Endothelial cell of umbilical vein (primary cell): ENCODE measurements at places on chromosomes 13 and 19. TPM values are rescaled to one million over a fixed set of nuclear protein-coding genes. Genes with fewer than 3 reads are reported as not detected.

GRCh38 chr19:13195678-13196077, 45.5 kb downstream of the IER2 start:
- no peak for DNase-seq

DNA sequence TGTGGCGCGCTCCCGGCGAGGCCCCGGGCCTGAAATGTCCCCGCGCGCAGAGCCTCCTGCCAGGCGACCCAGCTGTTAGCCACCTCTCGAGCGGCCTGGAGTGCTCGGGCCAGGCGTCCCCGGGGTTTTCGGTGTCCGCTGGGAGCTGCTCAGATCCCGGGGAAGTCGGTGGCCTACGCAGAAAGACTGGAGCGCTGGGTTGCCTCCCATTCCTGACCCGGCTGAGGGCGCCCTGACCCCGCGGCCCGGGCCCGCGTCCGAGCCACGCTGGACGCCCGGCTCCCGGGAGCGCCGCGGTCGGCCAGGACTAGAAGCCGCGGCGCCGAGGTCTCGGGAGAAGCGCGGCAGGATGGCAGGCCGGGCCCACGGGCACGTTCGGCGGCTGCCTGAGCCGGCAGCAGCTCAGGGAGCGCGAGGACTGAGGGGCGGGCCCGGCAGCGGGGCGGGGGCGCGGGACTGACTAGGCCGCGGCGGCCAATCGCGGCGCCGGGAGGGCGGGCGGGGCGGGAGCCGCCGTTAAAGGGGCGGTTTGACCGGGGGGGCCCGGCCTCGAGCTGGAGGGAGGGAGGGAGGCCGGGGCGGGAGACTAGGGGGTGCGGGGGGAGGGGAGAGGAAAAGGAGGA, 1.3 kb upstream of the ZIC2 start:
- peak; percentile 47 for DNase-seq

- no peak for DNase-seq
These were observed 169.9 kb downstream of the DCT start for GRCh38 chr13:94309576-94309975.

DNA sequence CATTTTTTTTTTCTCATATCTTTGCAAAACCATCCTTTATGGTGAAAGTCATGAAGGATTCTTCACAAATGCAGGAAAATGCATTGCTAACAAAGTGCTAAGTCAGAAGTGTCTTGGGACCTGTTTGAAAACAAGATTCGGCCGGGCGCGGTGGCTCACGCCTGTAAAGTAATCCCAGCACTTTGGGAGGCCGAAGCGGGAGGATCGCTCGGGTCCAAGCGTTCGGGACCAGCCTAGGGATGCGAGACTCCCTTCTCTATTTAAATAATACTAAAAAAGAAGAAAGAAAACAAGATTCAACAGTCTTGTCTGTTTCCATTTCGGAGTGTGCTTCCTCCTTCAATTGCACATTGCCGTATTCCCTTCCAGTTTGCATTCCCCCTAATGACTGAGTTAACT, 819 bp downstream of the EID2B start:
- DNase-seq = no peak

DNA sequence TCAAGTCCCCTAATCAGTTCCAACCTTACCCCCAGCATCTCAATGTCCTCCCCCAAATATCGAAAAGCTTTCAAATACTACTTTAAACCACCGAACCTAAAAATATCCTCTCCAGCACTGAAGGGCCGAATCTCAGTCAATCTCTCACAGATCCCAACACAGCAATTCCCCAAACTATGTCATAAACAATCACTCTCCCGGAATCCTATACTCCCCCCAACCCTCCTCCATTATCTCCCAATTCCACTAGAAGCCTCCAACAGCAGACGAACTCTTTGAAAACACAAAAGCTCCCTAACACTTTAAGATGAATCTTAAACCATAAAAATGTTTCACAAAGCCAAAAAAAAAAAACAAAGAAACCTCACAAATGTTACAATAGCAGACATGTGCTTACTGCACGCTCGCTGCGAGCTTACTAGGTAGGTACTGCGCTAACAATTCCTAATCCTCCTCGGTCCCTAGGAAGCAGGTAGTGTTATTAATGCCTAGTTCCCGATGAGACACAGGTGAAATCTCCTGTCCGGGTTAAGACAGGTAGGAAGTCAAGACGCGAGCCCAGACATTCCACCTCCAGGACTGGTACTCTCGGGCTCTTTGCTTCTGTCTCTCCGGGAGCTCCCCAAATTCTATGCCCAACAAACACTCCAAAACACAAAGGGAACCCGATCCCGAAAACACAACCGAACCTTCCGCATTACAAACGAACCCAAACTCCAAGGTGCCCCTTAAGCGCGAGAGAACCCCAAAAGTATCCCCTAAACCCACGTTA, 14.2 kb downstream of the FBXO46 start:
- DNase-seq = peak; percentile 49

- no peak for DNase-seq
These were observed 456.2 kb downstream of the PCDH20 start for GRCh38 chr13:60959427-60959826.

GRCh38 chr19:39064405-39064804, 19.8 kb upstream of the ACP7 start:
- DNase-seq = no peak

- no peak for DNase-seq
These were observed 8.1 kb upstream of the TSHZ3 start for GRCh38 chr19:31357315-31357673.

DNA sequence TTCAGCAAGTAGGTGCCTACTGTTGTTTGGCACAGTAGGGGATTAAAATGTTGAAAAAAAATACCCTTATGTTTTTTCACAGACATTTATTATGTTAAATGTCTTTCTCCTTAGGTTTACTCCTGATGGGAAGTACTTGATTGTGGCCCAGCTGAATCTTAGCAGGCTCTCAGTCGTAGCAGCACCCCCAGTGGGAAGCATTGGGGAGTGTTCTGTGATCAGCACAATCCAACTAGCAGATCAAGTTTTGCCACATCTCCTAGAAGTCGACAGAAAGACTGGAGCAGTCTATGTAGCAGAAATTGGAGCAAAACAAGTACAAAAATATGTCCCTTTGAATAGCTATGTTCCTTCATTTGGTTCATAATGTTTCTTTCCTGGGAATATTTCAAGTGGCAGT, 9.3 kb downstream of the NHLRC3 start:
- DNase-seq = no peak

- DNase-seq = peak; percentile 22
These were observed 20.3 kb upstream of the EPHX3 start for GRCh38 chr19:15252398-15253018.

DNA sequence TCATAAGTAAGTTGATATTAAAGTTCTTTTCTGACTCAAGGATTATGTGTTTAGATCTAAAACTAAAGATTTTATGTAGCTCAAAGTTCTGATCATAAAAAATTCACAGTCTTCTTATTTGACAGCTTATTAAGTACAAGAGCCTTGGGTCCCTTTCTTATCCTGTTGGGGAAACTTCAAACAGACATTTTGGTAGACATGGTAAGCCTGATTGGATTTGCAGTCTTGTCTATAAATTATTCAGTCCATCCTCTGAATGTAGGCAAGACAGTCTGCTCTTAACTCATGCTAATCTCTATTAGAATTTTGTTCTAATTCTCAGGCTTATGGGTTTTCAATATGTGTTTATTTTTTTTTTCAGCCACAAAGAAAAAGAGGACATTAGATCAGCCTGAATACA, 1718.7 kb upstream of the SLC10A2 start:
- DNase-seq = no peak

- DNase-seq = no peak
These were observed 98.9 kb downstream of the ESD start for GRCh38 chr13:46698014-46698413.

GRCh38 chr13:102873653-102874052, 27.8 kb downstream of the ERCC5 start:
- peak; percentile 6 for DNase-seq

GRCh38 chr13:102555914-102556553, 40.8 kb upstream of the TPP2 start:
- peak; percentile 52 for DNase-seq

DNA sequence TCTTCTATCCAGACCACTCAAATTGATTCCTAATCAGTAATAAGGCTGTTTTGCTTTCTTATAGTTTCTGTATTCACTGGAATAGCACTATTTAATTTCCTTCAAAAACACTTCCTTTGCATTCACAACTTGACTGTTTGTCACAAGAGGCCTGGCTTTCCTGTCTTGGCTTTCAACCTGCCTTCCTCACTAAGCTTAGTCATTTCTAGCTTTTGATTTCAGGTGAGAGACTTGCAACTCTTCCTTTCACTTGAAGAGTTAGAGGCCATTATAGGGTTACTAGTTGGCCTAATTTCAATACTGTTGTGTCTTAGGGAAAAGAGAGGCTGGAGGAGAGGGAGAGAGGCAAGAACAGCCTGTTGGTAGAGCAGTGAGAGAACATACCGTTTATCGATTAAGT, 47.0 kb downstream of the SACS start:
- no peak for DNase-seq

DNA sequence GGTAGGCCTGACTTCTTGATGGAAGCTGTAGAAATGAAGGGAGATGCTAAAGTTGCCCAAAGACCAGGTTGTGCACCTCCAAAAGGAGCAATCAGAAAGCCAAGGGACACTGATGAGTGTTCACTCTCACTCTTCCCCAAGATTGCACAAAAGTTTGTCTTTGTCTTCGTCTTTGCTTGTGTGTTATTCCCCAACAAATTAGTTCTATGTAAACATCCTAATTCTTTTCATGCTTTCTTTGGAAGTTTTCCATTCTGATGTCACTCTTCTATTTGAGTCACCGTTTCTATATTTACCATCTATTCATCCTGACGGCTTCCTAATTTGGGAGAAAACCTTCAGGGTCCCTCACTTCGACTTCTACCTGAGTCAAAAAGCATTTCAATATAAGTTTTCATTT, 3.7 kb upstream of the TMEM272 start:
- DNase-seq = peak; percentile 44

DNA sequence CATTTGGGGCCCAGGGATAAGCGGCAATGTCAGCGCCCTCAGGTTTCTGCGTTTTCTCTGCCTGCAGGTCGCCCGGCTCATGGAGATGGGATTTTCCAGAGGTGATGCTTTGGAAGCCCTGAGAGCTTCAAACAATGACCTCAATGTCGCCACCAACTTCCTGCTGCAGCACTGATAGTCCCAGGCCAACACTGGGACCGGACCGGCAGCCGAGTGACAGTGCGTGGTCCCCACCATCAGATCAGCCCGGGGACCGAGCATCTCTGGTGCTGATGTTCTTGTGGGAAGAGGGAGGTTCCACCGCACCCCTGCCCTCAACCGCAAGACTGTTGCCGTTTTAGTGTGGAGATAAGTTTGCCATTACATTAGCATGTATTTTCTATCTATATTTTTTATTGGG, 78.0 kb upstream of the GPR183 start:
- DNase-seq = no peak

GRCh38 chr13:51839711-51840540, 5.1 kb downstream of the TMEM272 start:
- no peak for DNase-seq

TMPRSS9 gene
- total RNA-seq = not detected in 2 replicates

HIPK4 gene
- total RNA-seq = not detected in 2 replicates

JAK3 gene
- total RNA-seq = 3.1 and 3.4 TPM in 2 replicates

ZNF699 gene
- total RNA-seq = 3.9 and 4.7 TPM in 2 replicates

CLEC11A gene
- 10.4 and 13.3 TPM in 2 replicates for total RNA-seq

UBE2L5 gene
- not detected in 2 replicates for total RNA-seq

B3GNT3 gene
- total RNA-seq = not detected in 2 replicates

EFNA2 gene
- 1.1 and 2.5 TPM in 2 replicates for total RNA-seq

TMIGD2 gene
- not detected in 2 replicates for total RNA-seq
